Thymus (tissue), 14 donors: ENCODE measurements at places on chromosomes 5 and 9. TPM values are rescaled to one million over a fixed set of nuclear protein-coding genes. Genes with fewer than 3 reads are reported as not detected.

DNA sequence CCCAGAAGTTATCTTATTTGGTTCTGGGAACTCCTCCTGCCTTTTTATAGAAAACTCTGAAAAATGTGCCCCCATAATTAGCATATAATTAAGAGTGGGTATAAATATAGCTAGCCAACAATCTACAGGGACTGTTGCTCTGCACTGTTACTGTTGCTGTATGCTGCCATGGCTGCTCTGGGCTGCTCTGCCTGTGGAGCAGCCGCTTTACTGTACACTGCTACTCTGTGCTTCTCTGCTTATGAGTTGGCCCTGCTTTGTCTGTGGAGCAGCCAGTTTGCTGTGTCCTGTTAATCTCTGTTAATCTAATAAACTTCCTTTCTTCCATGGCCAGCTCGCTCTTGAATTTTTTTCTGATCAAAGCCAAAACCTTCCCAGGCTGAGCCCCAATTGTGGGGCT, 2244.0 kb upstream of the ACO1 start:
- no peaks in the 10 kb centered on the region for H3K36me3 ChIP-seq
- H3K27me3 ChIP-seq: no peaks in the 10 kb centered on the region
- no peaks in the 10 kb centered on the region for H3K4me1 ChIP-seq
- DNase-seq: no peak

DNA sequence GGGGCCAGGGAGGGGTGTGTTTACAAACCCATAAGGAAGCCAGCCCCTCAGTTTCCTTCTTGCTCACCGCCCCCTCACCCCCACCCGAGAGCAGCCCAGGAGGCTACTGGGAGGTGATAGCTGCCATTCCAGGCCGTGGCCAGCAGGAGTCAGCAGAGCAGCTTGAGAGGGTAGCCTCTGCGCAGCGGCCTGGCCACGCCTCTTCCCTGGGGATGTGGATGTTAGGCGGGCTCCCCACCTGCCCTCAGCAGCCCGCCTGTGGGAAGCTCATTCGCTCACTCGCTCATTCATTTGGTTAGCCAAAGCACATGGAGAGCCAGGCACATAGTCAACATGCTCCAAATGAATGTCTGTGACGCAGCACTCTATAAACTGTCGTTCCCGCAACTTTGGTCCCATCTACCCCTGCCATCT, 6.1 kb upstream of the DPM2 start:
- H3K4me1 ChIP-seq: no peaks in the 10 kb centered on the region
- H3K36me3 ChIP-seq: peaks cover 91% of the 10 kb centered on the region
- peak overlapping the region; percentile 31 for H3K27ac ChIP-seq
- H3K27me3 ChIP-seq: no peaks in the 10 kb centered on the region
- H3K4me3 ChIP-seq: no peak overlapping the region
- DNase-seq: no peak

DNA sequence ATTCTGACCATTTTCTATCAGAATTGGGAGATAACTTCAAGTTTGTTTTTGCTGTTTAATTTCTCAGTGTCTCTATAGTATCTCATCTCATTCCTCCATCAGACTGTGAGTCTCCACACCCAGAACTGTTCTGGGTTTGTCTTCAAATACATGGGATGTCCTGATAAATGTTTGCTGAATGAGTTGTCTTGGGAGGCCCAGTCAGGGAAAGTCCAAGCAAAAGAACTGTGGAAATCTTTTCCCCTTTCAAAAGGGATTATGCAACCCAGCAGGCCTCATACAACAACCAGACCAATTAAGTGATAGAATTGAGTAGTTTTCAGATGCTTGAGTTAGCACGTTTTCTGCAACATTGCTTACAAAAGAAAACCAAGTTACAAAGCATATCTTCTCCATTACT, 324.4 kb downstream of the BRINP1 start:
- no peaks in the 10 kb centered on the region for H3K36me3 ChIP-seq
- H3K27me3 ChIP-seq: no peaks in the 10 kb centered on the region
- H3K4me3 ChIP-seq: no peak overlapping the region

- no peak overlapping the region for H3K27ac ChIP-seq
- H3K4me3 ChIP-seq: no peak overlapping the region
- no peaks in the 10 kb centered on the region for H3K27me3 ChIP-seq
These were observed 50.9 kb downstream of the COL5A1 start for GRCh38 chr9:134692573-134692860.

GRCh38 chr5:100668511-100668910, 133.3 kb downstream of the FAM174A start:
- no peak for DNase-seq
- H3K27ac ChIP-seq: no peak overlapping the region
- no peaks in the 10 kb centered on the region for H3K36me3 ChIP-seq
- H3K4me1 ChIP-seq: no peaks in the 10 kb centered on the region
- no peaks in the 10 kb centered on the region for H3K27me3 ChIP-seq
- H3K4me3 ChIP-seq: no peak overlapping the region

- no peak overlapping the region for H3K4me3 ChIP-seq
- H3K36me3 ChIP-seq: no peaks in the 10 kb centered on the region
- no peak for DNase-seq
- H3K27ac ChIP-seq: no peak overlapping the region
These were observed 224.5 kb upstream of the CDH6 start for GRCh38 chr5:30968971-30969370.

TAF11L10 gene
- not detected for polyA plus RNA-seq

P4HA2 gene
- polyA plus RNA-seq: 13.2 TPM

MYOZ3 gene
- polyA plus RNA-seq: 0.25 TPM

PCDHGC5 gene
- 0.11 TPM for polyA plus RNA-seq

ZNF883 gene
- polyA plus RNA-seq: 1.6 TPM
